ENCODE measurements at places on chromosomes 4 and X.

- no peak overlapping the region for H3K27ac ChIP-seq
- H3K36me3 ChIP-seq, result no peaks in the 10 kb centered on the region
- DNase-seq, result no peak
- H3K4me1 ChIP-seq, result no peaks in the 10 kb centered on the region
- no peak overlapping the region for H3K4me3 ChIP-seq
Measured at GRCh38 chrX:9355739-9356138, 109.1 kb upstream of the TBL1X start.

DNA sequence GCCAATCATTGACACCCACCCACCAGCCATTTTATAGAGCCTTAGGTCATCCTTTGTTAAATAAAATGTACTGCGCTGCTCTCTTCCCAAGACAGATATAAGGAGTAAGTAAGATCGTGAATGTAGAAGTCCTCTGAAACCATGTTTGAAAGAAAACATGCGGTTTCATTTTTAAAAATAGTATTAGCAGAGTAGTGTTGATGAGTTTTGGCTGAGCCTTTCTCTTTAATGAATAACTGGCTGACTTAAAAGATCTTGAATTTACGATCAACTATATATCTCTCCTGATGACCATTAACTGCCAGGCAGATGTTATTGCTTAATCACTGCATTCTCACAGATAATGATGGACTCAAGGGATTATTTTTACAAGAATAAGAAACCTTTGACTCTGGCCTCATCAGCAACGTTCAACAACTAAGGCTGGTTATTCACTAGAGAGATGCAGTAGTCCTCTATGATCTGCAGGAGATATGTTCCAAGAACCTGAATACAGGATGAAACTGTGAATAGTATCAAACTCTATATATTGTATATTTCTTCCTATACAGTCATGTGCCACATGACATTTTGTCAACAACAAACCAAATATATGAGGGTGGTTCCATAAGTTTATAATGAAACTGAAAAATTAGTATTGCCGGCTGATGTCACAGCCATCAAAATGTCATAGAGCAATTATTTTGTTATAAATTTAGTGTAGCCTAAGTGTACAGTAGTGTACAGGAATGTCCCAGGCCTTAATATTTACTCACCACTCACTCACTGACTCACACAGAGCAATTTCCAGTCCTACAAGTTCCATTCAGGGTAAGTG, 80.8 kb downstream of the FAM13A start:
- DNase-seq, result no peak
- no peak overlapping the region for H3K27ac ChIP-seq
- no peak overlapping the region for H3K4me3 ChIP-seq
- H3K4me1 ChIP-seq, result no peaks in the 10 kb centered on the region

DNA sequence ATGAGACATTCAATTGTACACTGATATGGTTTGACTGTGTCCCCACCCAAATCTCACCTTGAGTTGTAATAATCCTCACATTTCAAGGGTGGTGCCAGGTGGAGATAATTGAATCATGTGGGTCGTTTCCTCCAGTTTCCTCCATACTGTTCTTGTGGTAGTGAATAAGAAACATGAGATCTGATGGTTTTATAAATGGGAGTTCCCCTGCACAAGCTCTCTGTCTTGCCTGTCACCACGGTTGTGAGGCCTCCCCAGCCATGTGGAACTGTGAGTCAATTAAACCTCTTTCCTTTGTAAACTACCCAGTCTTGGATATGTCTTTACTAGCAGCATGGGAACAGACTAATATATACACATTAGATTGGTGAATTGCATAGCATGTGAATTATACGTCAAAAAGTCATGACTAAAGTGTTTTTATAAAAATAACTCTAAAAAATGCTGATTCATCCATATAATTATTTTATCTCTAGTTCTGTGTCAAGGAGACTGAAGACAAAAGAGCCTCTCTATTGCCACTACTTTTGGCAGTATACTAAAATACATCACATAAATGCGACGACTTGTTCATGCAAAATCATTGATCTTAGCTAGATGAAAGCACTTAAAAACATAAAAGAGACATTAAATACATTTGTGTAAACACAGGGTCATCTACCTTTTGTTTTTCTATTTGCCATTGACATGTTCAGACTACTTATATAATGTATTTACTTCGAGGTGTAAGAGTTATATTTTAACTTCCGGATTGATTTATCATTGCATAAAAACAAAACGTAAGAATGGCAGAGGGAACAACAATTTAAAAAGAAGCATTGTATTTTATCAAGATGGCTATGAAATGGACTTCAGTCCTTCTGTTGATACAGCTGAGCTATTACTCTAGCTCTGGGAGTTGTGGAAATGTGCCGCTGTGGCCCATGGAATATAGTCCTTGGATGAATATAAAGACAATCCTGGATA, 50.1 kb downstream of the YTHDC1 start:
- H3K36me3 ChIP-seq, result no peaks in the 10 kb centered on the region
- H3K4me1 ChIP-seq, result no peaks in the 10 kb centered on the region
- H3K27me3 ChIP-seq, result no peaks in the 10 kb centered on the region
- no peak overlapping the region for H3K4me3 ChIP-seq
- DNase-seq, result no peak

GRCh38 chrX:136209016-136209738, 42.0 kb downstream of the MAP7D3 start:
- peak; percentile 18 for DNase-seq
- H3K4me1 ChIP-seq, result no peaks in the 10 kb centered on the region
- H3K27me3 ChIP-seq, result no peaks in the 10 kb centered on the region
- no peak overlapping the region for H3K27ac ChIP-seq

DNA sequence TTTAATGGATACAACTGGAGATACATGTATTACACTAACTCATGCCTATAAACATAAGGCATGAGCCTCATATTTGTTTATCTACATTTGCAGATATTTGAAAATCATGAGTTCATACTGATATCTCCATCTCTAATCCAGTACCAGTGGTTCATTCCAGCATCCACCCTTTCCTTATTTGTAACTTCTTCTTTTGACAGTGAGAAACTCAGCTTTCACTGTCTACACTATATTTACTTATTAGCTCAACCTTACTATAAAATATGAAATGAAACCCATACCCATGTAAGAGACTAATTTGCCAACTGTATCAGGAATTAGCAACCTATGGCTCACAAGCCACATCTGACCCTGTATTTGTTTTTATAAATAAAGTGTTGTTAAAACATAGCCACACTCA, 161.9 kb upstream of the GPRIN3 start:
- H3K4me3 ChIP-seq, result no peak overlapping the region
- H3K36me3 ChIP-seq, result no peaks in the 10 kb centered on the region
- no peaks in the 10 kb centered on the region for H3K4me1 ChIP-seq
- no peak for DNase-seq
- H3K27me3 ChIP-seq, result no peaks in the 10 kb centered on the region

DNA sequence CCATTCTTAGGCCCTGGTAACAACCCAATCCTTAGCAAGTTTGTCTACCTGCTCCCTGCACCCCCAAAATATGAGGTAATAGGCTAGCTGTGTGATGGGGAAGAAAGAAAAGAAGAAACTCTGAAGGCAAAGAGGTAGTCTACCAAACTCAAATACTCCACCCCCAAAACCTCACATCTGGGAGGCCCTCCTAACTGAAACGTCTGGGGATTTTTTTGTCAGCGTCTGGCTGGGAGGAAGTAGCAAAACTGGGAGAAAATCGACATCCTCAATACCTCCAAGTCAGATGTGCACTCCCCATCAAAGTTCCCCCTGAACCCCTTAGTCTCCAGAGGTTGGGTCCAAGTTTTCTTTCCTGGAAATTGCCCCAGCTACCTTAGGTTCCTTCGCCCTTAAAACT, 1.0 kb downstream of the LAMP2 start:
- no peaks in the 10 kb centered on the region for H3K27me3 ChIP-seq
- no peak for DNase-seq
- peak overlapping the region; percentile 86 for H3K27ac ChIP-seq
- peaks cover 7% of the 10 kb centered on the region for H3K4me1 ChIP-seq
- no peaks in the 10 kb centered on the region for H3K36me3 ChIP-seq

DNA sequence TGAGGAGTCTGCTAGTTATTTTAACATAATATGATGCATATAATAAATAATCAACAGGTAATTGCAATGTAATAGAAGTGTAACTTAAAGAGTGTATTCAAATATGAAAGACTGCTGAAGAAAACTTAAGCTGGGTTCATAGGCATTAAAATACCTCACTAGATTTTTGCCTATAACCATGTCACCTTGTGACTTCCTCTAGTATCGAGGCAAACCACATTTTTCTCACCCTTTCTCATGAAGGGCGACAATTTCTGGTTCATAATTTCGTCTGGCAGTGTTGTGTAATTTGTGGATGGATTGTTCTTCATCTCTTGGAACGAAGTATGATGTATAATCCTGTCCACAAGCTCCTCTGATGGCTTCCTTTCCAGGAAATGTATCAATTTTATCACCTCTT, 16.0 kb downstream of the SULT1E1 start:
- DNase-seq, result no peak
- H3K36me3 ChIP-seq, result no peaks in the 10 kb centered on the region
- H3K27me3 ChIP-seq, result no peaks in the 10 kb centered on the region
- H3K27ac ChIP-seq, result no peak overlapping the region
- no peak overlapping the region for H3K4me3 ChIP-seq

GRCh38 chr4:87806520-87806919, 7.2 kb downstream of the IBSP start:
- no peak for DNase-seq
- H3K4me1 ChIP-seq, result no peaks in the 10 kb centered on the region
- no peak overlapping the region for H3K4me3 ChIP-seq
- no peaks in the 10 kb centered on the region for H3K36me3 ChIP-seq
- no peak overlapping the region for H3K27ac ChIP-seq

- no peaks in the 10 kb centered on the region for H3K4me1 ChIP-seq
- DNase-seq, result no peak
- H3K36me3 ChIP-seq, result no peaks in the 10 kb centered on the region
- peak overlapping the region; percentile 87 for H3K4me3 ChIP-seq
- H3K27me3 ChIP-seq, result no peaks in the 10 kb centered on the region
- H3K27ac ChIP-seq, result peak overlapping the region; percentile 94
Measured at GRCh38 chrX:7146703-7147412, 654 bp upstream of the STS start.

DNA sequence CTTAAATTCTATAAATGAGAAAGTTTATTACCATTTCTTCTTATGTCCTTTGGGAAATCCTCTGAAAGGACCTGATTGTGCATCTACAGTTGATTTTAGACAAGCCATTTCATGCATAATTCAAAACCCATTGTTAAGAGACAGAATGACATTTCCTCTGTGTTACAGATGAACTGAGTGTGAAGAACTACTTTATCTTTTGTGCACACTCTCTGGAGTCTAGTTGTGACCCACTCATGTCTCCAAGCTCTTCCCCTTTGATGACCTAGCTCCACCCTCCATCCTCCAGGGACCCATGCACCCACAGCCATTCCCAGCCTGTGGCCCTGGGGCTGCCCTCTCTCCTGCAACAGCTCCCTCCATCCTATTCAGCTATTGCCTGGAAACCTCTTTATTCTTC, 57.5 kb upstream of the BMPR1B start:
- H3K36me3 ChIP-seq, result no peaks in the 10 kb centered on the region
- H3K4me3 ChIP-seq, result no peak overlapping the region
- no peak overlapping the region for H3K27ac ChIP-seq
- no peaks in the 10 kb centered on the region for H3K27me3 ChIP-seq
- H3K4me1 ChIP-seq, result no peaks in the 10 kb centered on the region

DNA sequence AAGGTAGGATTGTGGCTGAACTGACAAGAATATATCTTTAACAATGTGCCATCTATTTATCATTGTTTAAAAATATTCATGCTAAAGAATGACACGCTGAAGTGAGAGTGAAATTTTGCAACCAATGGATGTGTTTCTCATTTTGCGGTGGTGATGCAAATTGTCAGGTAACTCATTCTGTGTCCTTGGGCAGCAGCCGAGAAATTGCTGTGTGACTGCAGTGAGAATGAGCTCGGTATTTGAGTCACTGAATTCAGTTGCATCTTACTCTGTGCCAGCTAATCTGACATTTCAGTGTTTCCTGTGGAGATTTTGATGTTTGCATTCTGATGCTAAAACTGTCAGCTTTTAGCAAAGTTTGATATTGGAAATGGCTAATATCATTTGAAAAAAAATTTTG, 28.1 kb downstream of the MCUB start:
- no peak overlapping the region for H3K27ac ChIP-seq
- H3K27me3 ChIP-seq, result no peaks in the 10 kb centered on the region
- peaks cover 6% of the 10 kb centered on the region for H3K4me1 ChIP-seq
- H3K4me3 ChIP-seq, result no peak overlapping the region

- H3K36me3 ChIP-seq, result no peaks in the 10 kb centered on the region
- H3K4me1 ChIP-seq, result no peaks in the 10 kb centered on the region
- no peaks in the 10 kb centered on the region for H3K27me3 ChIP-seq
- no peak overlapping the region for H3K4me3 ChIP-seq
- no peak overlapping the region for H3K27ac ChIP-seq
Measured at GRCh38 chr4:22787753-22788375, 95.1 kb downstream of the GBA3 start.

DNA sequence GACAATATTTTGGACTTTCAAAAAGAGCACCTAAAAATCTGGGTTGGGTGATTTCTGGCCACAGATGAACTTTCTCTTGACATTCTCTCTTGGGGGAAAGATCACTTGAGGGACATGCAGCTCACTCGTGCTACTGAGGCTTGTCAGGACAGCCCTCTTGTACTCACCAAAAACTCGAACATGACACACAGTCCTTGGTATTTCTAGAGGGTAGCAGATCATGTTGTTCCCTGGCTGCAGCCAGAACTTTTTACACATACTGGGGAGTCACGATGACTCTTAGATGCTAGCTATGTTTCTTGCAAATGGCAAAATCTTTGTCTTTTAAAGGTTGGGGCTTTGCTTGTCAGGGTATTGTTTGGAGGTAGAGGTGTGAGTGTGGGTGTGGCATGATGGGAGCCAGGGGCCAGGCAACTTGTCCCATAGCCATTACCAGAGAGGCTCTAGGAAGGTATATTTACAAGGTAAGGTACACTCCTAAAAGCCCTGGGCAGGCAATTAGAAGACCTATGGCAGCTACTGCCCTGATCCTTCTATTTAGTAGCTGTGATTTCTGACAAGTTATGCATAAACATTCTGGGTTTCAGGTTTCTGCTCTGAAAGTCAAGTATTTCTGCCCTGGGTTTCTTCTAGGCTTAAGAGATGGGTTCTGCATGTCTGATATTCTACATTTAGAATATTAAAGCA, 241.7 kb upstream of the TLL1 start:
- no peaks in the 10 kb centered on the region for H3K36me3 ChIP-seq
- no peak overlapping the region for H3K4me3 ChIP-seq
- no peaks in the 10 kb centered on the region for H3K27me3 ChIP-seq
- H3K27ac ChIP-seq, result no peak overlapping the region
- no peak for DNase-seq

GRCh38 chr4:56828784-56829535, 7.5 kb upstream of the SPINK2 start:
- H3K4me1 ChIP-seq, result peaks cover 3% of the 10 kb centered on the region
- H3K27me3 ChIP-seq, result no peaks in the 10 kb centered on the region
- H3K4me3 ChIP-seq, result no peak overlapping the region
- no peak for DNase-seq
- no peaks in the 10 kb centered on the region for H3K36me3 ChIP-seq

Measured in thymus (tissue), 14 donors.